ENCODE measurements at places on chromosomes 5 and 9.

GRCh38 chr5:87899721-87900131 lies 368.9 kb downstream of the TMEM161B start:
- no peak for DNase-seq

- DNase-seq: no peak
Observed at GRCh38 chr9:98207606-98208005, 15.2 kb upstream of the CORO2A start.

- no peak for DNase-seq
Observed at GRCh38 chr9:374736-375135, 160.1 kb downstream of the DOCK8 start.

- DNase-seq: no peak
Observed at GRCh38 chr5:139094154-139095131, 103.7 kb downstream of the SIL1 start.

- DNase-seq: no peak
Observed at GRCh38 chr5:119345861-119346260, 10.0 kb upstream of the TNFAIP8 start.
